GM12864 (cell line): ENCODE measurements at places on chromosomes 7 and 10.

DNA sequence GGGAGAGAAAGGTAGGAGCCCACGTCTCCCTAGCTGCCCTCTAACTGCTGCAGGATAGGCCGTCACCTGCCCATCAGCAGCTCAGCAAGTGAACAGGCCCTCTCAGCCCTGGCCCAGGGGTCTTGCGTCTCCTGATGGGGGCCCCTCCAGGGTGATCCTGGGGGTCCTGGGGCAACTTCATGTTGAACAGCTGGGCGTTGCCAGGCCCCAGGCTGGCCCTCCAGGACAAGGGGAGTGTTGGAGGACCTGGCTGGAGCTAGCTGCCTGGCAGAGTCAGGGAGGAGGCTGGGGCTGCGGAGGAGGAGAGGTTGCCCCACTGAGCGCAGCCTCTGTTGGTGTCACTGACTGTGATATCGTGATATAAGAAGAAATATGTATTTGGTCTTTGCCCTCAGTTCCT is 34.7 kb downstream of the SPOCK2 start:
- DNase-seq: no peak

DNA sequence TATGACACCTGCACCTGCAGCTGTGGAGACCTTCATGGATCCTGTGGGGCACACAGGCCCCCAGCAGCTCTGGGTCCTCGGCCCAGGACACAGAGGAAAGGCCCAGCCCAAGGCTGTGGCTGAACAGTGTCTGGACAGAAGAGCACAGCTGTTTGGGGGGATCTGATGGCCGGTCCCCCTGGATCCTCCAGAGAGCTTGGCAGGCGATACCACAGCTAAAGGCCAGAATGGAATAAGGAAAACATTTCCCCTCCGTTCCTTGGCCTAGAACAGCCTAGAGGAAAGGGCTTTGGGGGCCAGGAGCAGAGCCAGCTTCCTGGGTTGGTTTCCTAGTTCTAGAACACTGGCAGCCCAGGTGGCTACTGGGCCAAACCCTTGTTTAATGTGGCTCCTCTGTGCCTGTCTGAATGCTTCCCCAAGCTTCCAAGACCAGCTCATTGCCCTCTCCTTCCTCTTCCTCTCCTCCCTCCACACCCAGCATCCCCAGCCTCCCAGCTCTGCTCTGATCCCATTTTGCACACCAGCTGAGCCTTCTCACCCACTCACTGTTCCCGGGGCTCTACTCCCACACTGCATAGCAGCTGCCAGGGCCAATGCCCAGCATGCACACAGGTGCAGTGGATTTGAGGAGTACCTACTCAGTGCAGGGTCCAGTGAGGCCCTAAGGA is 46.9 kb downstream of the GPAM start:
- no peak for DNase-seq

GRCh38 chr10:35540296-35541164 is 64.6 kb upstream of the GJD4 start:
- DNase-seq: no peak

- DNase-seq: no peak
These were observed 195.6 kb upstream of the CSTF2T start for GRCh38 chr10:51894771-51895578.

- DNase-seq: no peak
These were observed 39.5 kb downstream of the FAM53B start for GRCh38 chr10:124704428-124705380.

- DNase-seq: no peak
These were observed 131.3 kb downstream of the GLI3 start for GRCh38 chr7:42105554-42106358.

- DNase-seq: no peak
These were observed 196.3 kb downstream of the DNAJC1 start for GRCh38 chr10:21807180-21807579.

- no peak for DNase-seq
These were observed 44.9 kb downstream of the IL6 start for GRCh38 chr7:22771872-22772228.

DNA sequence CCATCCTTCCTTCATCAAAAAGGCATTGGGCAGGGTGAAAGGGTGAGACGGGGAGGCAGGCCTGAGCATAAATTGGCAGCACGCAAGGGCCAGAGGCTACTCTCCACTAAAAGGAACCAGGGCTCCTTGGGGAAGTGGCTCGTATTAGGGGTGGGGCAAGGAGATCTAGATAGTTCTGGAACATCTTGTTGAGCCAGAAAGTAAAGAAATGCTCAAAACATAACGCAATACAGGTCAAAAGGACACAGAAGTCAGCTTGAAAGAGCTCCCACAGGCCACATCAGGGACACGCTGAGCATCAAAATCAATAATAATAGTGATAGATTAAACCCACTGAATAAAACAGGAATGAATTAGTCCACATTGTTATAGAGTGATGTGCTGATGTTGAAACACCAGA is 203.1 kb downstream of the ELMO1 start:
- no peak for DNase-seq

- no peak for DNase-seq
These were observed 109.6 kb upstream of the FAM3C start for GRCh38 chr7:121505540-121506182.

GRCh38 chr10:67662415-67662814 is 33.6 kb downstream of the CTNNA3 start:
- no peak for DNase-seq

DNA sequence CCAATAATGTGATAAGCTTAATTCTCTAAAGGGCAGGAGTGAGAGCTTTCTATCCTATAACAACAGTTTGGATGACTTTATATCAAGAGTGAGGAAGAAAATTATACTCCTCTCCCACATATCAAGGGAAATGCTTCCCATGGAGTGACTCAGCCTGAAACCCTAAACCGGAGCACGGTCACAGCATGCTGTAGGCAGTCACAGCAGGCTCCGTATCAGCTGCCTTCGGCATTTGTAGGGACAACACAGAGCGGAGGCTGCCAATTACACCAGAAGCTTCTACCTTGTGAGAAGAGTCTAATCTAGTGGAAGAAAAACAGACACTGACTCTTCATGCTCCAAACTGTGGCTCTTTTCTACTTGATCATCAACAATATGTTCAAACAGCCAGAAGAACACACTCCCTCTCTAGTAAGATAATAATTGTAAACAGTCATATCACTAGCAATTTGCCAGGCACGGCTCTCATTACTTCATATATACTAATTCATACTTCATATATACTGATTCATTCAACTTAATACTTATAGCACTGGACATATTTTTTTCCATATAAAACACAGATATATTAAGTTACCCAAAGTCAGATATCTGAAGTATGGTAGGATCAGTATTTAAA is 65.9 kb downstream of the DGKB start:
- no peak for DNase-seq

DNA sequence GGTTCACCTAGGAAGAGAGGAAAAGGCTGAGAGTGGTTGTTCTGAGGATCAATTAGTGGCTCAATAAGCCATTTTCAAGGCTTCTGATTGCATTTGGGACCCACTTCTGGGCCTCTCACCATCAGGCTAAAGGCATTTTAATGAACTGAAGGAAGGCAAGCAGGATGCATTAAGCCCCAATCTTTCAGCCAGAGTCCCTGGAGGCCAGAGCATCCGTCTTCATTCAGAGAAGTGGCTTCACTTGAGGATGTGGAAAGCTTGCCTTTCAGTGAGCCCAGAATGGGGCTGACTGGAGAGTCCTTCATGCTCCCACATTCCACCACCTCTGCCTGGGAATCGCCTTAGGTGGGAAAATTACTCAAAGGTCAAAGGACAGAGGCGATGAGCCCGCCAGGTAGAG is 41.8 kb downstream of the COL17A1 start:
- DNase-seq: no peak

DNA sequence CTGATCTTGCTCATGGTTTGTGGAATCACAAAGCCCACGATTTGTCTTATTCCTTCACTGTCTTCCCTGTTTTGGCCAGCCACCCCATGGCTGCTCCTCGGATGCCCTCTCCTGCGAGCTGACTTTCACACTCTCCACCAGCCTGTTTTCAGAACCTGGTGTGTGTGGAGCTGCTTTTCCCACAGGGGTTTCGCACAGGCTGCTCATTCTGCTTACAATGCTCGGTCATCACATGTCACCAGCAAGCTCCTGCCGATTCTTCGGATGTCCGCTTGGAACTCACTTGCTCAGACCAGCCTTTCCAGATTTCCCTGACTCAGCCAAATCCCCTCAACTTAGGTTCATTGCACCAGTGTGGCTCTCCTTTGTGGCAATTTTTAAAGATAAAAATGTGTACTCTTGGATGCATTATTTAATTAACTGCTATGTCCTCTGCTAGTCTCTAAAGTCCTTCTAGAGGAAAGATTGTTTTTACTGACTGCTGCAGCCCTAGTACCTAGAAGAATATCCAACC is 1018.6 kb upstream of the LRRTM3 start:
- no peak for DNase-seq

DNA sequence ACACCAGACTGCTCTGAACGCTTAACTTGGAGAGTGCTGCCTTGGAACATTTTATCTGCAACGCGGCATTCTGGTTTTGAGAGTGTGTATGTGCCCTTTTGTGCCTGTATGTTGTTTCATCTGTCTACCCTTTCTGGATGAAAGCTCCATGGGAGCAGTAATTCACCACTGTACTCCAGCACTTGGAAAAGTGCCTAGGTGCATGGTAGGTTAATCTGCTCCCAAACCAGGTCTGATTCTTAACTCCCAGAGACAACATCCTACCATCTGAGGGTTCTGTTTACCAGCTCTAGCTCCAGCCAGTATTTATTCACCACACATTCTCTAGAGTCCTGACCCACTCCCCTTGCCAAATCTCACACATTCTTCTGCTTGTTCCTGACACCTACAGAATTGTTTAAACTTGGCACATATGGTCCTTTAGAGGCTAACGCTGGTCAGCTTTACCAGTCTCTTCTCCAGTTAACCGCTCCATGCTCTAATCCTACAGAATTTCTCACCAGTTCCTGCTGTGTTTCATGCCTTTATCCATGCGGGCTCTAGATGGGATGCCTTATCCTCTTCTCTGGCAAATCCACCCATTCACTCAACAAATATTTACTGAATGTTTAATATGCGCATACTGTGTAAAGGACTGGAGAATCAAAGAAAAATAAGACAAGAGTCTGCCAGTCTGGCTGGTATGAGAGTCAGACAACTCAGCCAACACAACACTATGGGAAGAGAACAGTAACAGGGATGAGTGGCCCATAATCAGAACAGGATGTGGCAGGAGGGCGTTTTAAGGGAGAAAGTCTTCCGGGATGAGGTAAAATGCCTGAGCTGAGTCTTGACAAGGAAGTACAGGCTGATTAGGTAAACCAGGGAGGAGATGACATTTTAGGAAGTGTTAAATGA is 46.3 kb downstream of the MTPN start:
- no peak for DNase-seq

- no peak for DNase-seq
These were observed 1172.3 kb upstream of the SORCS1 start for GRCh38 chr10:108336836-108337235.

DNA sequence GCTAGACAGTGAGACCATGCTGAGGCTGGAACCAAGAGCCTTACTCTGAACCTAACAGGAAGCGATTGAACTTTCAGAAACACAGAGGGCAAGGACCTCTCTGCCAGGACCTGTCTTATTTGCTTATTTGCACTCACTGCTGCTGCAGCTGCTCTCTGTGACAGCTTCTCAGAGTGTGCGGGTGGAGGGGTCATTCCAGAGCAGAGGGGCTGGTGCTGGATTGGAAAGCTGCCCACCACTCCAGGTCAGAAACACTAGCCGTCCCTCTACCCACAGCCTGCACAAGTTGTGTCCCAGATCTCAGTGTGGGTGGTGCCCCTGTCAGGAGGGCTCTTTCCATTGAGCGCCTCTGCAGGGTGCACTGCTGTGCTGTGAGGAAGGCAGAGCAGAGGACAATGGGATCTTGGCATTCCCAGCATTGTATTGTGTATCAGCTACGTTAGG is 126.2 kb downstream of the CCNY start:
- peak; percentile 29 for DNase-seq

DNA sequence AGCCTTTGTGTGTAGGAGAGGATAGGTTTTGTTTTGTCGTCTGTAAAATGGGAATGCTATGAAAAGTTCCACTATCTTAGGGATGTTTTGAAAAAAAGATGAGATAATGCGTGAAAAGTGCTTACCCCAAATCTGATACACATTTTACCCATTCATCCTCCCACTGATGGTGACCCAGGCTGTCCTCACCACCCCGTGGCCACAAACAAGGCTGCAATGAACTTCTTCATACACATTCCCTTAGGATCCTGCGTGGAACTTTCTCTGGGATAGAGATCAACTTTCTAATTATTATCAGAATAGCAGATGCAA is 399 bp upstream of the OGDHL start:
- DNase-seq: no peak

DNA sequence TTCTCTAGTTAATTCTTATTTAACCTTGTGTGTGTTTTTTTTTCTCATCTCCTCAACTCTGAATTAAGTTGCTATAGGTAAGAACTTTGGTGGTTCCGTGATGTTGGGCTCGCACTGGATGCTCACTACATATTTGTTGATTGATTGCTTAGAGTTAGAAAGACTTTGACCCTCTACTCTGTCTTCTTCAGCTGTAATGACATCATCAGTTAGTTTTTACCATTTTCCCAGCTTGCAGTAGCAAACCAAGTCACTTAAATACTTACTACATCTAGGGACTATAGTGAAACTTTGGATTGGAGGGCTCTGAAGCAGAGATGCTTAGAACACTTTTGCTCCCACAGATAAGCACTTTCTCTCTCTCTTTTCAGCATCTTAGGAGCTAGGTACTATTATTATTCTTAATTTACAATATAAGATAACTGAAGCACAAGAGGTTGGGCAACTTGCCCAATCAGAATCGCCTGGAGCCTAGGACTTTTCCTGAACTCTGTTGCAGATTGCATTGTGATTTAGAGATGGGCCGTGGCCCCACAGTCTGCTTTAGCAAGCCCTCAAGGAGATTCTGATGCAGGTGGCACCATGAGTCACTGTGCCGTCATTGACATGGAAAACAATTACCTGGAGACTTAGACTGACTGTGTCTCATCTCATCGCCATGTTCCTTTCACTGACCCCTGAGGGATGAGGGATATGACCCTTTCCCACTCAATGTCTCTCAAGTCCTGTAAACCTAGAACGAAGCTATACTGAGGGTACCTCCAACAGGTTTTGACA is 471.9 kb upstream of the PODXL start:
- no peak for DNase-seq

- no peak for DNase-seq
These were observed 468 bp upstream of the IRF5 start for GRCh38 chr7:128937271-128937646.

DNA sequence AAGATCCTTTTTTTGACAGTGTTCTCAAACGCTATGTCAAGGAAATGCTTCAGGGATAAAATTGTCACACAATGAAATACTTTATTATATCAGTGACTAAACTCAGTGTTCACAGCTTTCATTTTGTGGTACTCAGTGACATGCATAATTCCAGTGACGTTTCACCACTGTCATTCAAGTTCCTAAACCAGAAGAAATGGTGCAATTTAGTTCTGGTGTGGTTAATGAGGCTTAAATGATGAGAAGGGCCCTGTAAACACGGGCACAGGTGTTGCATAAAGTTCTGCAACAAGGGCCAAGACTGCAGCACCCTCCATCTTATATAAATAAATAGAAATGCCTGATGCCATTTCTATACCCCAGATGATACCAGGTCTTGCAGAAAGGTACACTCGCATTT is 1247.1 kb downstream of the GATA3 start:
- DNase-seq: no peak
